ENCODE measurements at places on chromosomes 7 and 10. TPM values are rescaled to one million over a fixed set of nuclear protein-coding genes. Genes with fewer than 3 reads are reported as not detected.

DNA sequence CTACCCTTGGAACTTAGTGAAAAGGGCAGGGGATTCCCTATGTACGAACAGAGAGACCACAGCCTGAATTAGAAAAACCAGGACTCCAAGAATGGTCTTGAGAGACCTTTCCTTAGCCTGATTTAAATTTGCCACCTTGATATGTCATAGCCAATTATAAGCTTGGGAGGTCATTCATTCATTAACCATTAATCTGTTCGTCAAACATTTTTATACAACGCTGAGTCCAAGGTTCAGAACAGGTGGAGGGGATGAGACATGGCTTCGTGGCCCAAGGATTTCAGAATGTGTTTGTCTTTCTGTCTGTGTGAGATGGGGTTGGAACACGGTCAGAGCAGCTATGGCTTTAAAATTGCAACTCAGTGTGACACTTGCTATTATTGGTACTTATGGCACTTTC is 158.0 kb downstream of the PAXIP1 start:
- H3K36me3 ChIP-seq: no peaks in the 10 kb centered on the region
- no peak overlapping the region for H3K4me3 ChIP-seq
- H3K4me1 ChIP-seq: peaks cover 12% of the 10 kb centered on the region
- H3K27ac ChIP-seq: no peak overlapping the region
- DNase-seq: no peak

Gene GPR26
- not detected for total RNA-seq

Gene DNAAF5
- total RNA-seq: 20.5 TPM

DNA sequence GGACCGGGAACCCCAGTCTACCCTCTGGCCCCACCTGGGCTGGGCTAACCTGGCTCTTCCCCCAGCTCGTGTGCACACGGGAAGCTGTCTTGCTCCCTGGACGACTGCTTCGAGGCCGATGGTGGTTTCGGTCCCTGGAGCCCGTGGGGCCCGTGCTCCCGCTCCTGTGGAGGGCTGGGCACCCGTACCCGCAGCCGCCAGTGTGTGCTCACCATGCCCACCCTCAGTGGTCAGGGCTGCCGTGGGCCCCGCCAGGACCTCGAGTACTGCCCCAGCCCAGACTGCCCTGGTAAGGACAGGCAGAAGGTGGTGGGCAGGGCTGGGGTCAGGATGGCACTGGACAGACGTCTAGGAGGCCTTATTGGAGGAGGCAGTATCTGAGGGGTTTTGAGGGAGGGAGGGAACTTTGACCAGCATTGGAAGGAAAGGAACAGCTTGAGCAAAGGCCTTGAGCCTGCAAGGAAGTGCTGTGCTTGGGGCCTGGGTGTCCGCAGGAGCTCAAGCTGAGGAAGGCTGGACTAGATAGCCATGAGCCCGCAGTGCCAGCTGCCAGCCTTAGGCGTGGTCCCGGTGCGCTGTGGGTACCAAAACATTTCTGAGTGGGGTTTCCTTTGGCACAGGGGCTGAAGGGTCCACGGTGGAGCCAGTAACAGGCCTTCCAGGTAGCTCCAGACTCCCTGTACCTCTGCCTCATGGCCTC is 20.2 kb upstream of the ZNF862 start:
- no peaks in the 10 kb centered on the region for H3K36me3 ChIP-seq
- DNase-seq: no peak
- no peak overlapping the region for H3K4me3 ChIP-seq
- no peak overlapping the region for H3K27ac ChIP-seq

DNA sequence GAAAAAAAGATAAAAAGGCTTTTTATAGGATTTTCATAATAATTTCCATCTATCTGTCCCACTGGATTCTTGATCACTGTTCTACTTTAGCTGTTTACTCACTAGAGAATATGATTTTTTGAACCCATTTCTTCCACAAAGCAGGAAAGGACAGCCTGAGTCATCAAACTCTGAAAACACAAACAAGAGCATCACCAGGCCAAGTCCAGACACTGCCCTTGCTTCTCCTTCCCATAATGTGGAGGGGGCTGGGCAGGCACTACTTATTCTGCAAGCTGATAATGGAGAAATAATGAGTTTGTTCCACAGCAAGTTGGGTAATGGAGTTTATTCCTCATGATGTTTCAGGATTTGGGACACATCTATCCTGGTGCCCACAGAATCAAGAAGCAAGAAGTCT is 13.0 kb upstream of the KCNIP2 start:
- no peak overlapping the region for H3K4me3 ChIP-seq
- no peaks in the 10 kb centered on the region for H3K4me1 ChIP-seq
- no peaks in the 10 kb centered on the region for H3K27me3 ChIP-seq
- no peak for DNase-seq
- H3K36me3 ChIP-seq: no peaks in the 10 kb centered on the region

- no peaks in the 10 kb centered on the region for H3K4me1 ChIP-seq
- H3K4me3 ChIP-seq: no peak overlapping the region
- DNase-seq: no peak
- no peaks in the 10 kb centered on the region for H3K27me3 ChIP-seq
Measured at GRCh38 chr10:6260843-6261242, 58.1 kb downstream of the PFKFB3 start.

GRCh38 chr10:86294346-86295265 is 72.0 kb downstream of the GRID1 start:
- no peak for DNase-seq
- no peaks in the 10 kb centered on the region for H3K4me1 ChIP-seq
- H3K4me3 ChIP-seq: no peak overlapping the region
- no peak overlapping the region for H3K27ac ChIP-seq

Gene BMPER
- total RNA-seq: 2.5 TPM

DNA sequence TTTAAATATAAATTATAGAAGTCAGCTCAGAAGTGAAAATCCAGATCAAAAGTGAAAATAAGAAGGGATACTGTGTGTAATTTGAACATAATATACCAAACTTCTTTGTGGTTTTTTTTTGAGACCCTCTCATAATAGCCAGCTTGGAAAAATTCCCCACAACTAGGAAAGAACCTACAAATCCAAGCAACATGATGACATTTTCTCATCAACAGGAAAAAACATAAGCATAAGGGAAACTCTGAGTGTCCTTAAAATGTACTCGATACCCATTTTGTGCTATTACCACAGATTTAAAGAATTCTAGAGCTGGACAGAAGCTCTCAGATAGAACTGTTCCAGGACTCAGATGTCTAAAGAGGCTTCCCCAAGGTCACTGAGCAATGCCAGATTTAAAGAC is 214.8 kb upstream of the KLF14 start:
- DNase-seq: no peak
- H3K4me1 ChIP-seq: peaks cover 5% of the 10 kb centered on the region
- H3K4me3 ChIP-seq: no peak overlapping the region

GRCh38 chr10:125200396-125200795 is 40.0 kb upstream of the CTBP2 start:
- peaks cover 9% of the 10 kb centered on the region for H3K27me3 ChIP-seq
- no peaks in the 10 kb centered on the region for H3K4me1 ChIP-seq
- H3K27ac ChIP-seq: no peak overlapping the region
- H3K36me3 ChIP-seq: no peaks in the 10 kb centered on the region

DNA sequence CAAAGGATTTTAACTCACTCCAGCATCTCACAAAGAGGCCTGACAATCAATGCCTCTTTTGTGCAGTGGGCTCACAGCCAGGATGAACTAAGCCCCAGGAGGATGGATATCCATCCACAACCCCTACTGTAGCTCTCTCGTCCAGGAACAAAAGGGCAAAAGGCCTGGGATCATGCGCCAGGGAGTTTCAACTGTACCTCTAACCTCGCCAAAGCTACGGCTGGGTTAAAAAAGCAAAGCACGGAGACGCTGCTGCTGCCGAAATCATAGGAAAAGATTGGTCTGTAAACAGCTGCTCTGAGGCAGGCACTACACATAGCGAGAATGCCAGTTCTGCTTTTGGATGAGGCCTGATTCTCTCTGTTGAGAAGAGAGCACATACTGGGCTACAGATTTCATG is 32.1 kb downstream of the VSTM4 start:
- no peaks in the 10 kb centered on the region for H3K36me3 ChIP-seq
- DNase-seq: no peak
- H3K4me3 ChIP-seq: no peak overlapping the region
- H3K4me1 ChIP-seq: peaks cover 8% of the 10 kb centered on the region

DNA sequence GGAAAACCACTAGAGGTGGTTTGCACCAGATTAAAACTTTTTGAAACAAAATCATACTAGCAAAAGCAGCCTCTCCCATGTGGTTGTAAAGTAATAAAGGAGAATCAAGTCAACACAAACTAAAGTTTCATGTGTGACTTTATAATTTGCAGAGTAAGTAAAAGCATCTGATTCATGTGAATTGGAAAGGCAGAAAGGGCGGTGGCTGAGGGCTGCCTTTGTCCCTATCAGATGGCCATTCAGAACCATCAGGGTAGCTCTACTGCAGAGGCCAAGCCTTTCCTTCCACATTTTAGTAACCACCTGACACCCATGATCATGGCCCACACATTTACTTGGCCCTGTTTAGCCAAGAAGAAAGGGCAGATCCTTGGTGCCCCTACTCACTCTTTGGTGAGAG is 15.7 kb downstream of the WNT16 start:
- no peak overlapping the region for H3K4me3 ChIP-seq
- H3K36me3 ChIP-seq: no peaks in the 10 kb centered on the region
- peak overlapping the region; percentile 45 for H3K27ac ChIP-seq
- peak; percentile 54 for DNase-seq

Gene RASA4B
- total RNA-seq: 10.9 TPM

GRCh38 chr7:128264477-128264876 is 23.4 kb downstream of the LEP start:
- no peak overlapping the region for H3K4me3 ChIP-seq
- H3K4me1 ChIP-seq: peaks cover 18% of the 10 kb centered on the region
- DNase-seq: peak; percentile 28
- no peak overlapping the region for H3K27ac ChIP-seq

Gene LRRD1
- not detected for total RNA-seq

- H3K4me3 ChIP-seq: no peak overlapping the region
- peaks cover 11% of the 10 kb centered on the region for H3K4me1 ChIP-seq
- H3K36me3 ChIP-seq: no peaks in the 10 kb centered on the region
- H3K27me3 ChIP-seq: peaks cover 90% of the 10 kb centered on the region
- H3K27ac ChIP-seq: no peak overlapping the region
Measured at GRCh38 chr7:97733276-97734161, 1.6 kb downstream of the TAC1 start.

- H3K27ac ChIP-seq: no peak overlapping the region
- H3K4me3 ChIP-seq: no peak overlapping the region
- no peaks in the 10 kb centered on the region for H3K27me3 ChIP-seq
- DNase-seq: peak; percentile 43
- H3K36me3 ChIP-seq: no peaks in the 10 kb centered on the region
Measured at GRCh38 chr10:12448729-12449391, 99.5 kb downstream of the CAMK1D start.

DNA sequence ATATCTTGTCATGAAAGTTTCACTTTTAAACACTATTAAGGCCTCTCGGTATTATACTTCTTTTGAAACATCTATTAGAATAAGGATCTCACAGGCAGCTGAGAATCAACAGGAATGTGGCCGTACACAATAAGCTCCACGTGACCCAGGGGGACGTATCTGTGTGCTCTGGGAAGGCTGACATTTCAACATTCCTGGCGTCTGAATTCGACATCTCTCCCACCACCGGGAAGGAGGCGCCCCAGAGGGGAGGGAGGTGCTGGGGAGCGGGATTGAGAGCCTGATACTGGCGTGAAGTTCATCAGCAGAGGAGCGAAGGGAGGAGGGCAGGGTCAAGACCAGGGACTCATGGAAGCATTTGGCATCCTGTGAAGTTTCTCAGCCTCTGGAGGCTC is 401.3 kb downstream of the DNAJB6 start:
- no peak overlapping the region for H3K27ac ChIP-seq
- no peak for DNase-seq
- H3K27me3 ChIP-seq: no peaks in the 10 kb centered on the region
- no peaks in the 10 kb centered on the region for H3K36me3 ChIP-seq
- H3K4me1 ChIP-seq: no peaks in the 10 kb centered on the region

GRCh38 chr7:45191396-45191795 is 33.8 kb downstream of the RAMP3 start:
- H3K36me3 ChIP-seq: no peaks in the 10 kb centered on the region
- no peak for DNase-seq
- H3K4me3 ChIP-seq: no peak overlapping the region
- H3K27me3 ChIP-seq: no peaks in the 10 kb centered on the region
- no peaks in the 10 kb centered on the region for H3K4me1 ChIP-seq

DNA sequence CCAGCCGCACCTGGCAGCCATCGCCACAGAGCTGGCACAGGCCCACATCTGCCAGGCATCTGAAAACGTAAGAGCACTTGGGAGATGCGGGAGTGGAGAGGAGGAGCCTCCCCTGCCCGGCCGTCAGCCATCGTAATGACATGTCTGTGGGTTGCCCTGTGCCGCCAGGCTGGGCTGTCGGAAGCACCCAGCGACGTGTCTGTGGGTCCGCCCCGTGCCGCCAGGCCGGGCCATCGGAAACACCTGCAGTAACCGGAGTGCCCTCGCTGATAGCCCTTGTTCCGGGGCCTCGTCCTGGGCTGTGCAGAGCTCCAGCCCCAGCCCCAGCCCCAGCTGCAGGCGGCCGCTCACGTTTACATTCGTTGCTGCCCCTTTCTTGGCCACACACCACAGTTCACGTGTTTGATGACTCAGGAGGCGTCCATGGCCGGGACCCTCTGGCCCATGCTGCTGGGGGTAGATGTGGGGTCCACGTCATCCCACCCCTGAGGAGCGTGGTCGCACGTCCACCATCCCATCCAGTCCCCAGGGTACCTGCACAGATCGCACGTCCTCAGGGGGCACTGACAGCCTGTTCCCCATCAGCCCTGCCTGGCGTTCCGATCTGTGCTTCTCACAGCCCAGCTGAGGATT is 30.0 kb upstream of the PRKAR1B start:
- H3K27ac ChIP-seq: no peak overlapping the region
- H3K4me1 ChIP-seq: no peaks in the 10 kb centered on the region
- H3K4me3 ChIP-seq: no peak overlapping the region

- H3K27ac ChIP-seq: no peak overlapping the region
- no peaks in the 10 kb centered on the region for H3K4me1 ChIP-seq
- H3K36me3 ChIP-seq: no peaks in the 10 kb centered on the region
- no peak overlapping the region for H3K4me3 ChIP-seq
- DNase-seq: no peak
Measured at GRCh38 chr10:86044029-86044428, 322.6 kb downstream of the GRID1 start.

Gene NPY4R2
- 26.9 TPM for total RNA-seq

- no peaks in the 10 kb centered on the region for H3K4me1 ChIP-seq
- no peak for DNase-seq
- no peak overlapping the region for H3K27ac ChIP-seq
- H3K4me3 ChIP-seq: no peak overlapping the region
Measured at GRCh38 chr10:29124864-29125263, 164.0 kb upstream of the LYZL1 start.

Gene FUOM
- total RNA-seq: 28.4 TPM

Gene GARIN1A
- 0.27 TPM for total RNA-seq

DNA sequence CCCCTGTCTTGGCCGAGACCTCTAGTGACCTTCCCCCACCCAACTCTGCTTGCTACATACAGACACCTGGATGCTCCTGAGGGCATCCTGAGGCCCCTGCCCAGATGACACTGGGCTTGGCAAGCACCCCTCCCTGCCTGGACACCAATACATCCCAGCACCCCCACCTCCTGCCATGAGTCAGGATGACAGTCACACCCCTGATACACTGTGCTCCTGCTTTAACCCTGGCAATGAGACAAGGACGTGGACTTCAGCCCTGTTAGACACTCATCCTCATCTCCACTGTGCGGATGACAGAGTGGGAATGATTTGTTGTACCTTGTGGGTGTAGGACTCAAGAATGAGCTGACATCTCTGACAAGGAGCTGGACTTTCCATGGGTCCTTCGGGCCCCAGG is 186.3 kb upstream of the ADCY1 start:
- H3K36me3 ChIP-seq: no peaks in the 10 kb centered on the region
- H3K27ac ChIP-seq: no peak overlapping the region
- H3K4me1 ChIP-seq: no peaks in the 10 kb centered on the region
- H3K27me3 ChIP-seq: no peaks in the 10 kb centered on the region
- H3K4me3 ChIP-seq: no peak overlapping the region

Measured in transverse colon (tissue), 4 donors.